ENCODE measurements at places on chromosomes 3 and 15.

- DNase-seq: peak; percentile 15
Measured at GRCh38 chr3:127970966-127971592, 56.0 kb downstream of the KBTBD12 start.

DNA sequence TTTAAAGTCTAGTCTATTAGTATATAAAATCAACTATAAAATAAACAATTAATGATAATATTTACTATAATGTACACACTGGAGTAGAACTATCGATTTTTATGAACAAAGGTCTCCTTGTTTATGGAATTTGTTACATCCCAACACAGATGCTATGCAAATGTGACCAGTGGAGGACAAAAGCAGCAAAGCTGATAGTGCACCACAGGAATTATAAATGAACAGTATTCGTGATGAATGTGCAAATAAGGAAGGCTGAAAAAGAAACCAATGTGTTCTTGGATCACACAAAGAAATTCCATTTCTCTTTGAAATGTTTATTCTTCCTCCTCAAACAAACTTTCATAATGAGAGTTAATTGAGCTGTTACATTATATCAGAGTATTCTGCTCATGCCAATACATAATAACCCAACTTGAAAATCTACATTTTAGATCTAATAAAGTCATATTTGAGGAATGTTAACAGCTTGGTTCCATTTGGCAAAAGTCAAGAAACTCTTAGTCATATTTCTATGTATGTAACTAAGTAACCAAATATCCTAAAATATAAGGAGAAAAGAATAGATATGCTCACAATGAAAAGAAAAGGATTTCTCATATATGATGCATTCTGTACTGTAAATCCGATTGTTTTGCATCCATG lies 79.3 kb downstream of the NEK10 start:
- no peak for DNase-seq

- no peak for DNase-seq
Measured at GRCh38 chr3:10371167-10371566, 50.3 kb upstream of the SEC13 start.

GRCh38 chr3:107663266-107663665 lies 140.5 kb downstream of the BBX start:
- DNase-seq: no peak

- DNase-seq: no peak
Measured at GRCh38 chr3:3154879-3155610, 24.4 kb downstream of the CRBN start.

GRCh38 chr3:149860881-149861280 lies 47.9 kb downstream of the RNF13 start:
- DNase-seq: no peak

DNA sequence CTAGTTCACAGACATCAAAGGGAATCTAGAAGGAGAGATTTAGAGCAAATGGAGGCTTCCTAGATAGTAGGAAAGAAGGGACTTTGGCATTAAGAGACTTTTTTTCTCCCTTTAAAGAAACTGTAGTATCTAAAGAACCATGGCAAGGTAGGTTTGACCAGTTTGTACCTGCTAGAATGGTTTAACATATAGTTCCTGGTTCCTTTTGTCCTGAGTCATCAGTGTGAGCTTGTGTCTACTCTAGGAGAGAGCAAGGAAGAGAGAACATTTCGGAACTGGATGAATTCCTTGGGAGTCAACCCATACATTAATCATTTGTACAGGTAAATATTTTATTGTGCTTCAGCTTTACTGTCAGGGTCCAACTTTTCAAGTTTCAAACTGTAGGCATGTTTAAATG lies 29.6 kb upstream of the TRPC1 start:
- no peak for DNase-seq

DNA sequence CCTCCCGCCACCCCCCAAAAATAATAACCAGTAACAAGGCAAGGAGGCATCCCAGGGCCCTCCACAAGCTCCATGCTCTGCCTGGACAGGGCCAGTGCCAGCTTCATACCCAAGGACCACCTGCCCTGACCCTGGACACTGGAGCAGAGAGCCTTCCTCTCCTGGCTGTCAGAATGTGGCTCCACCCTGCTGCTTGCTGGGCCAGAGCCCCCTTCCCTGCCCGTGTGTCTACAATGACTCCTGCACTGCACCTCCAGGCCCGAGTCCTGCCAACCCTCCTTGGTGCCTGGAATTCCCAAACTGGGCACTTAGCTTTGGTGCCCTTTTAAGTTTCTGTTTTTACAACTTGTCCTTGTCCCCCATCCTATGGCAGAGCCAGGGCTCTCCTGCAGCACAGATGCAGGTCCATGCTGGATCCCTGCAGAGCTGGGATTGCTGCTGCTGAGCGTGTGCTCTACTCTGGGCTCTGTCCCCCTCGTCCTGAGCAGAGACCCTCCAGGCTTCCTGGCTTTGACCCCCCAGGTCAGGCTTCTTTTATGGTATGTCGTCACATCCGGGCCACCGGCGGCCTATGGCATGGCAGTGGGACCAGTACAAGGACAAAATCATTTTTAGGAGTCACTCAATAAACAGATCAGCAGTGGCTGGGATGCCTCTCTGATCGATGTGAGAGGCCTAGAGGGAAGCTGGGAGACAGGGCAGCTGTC lies 11.4 kb upstream of the SNRPA1 start:
- DNase-seq: no peak

DNA sequence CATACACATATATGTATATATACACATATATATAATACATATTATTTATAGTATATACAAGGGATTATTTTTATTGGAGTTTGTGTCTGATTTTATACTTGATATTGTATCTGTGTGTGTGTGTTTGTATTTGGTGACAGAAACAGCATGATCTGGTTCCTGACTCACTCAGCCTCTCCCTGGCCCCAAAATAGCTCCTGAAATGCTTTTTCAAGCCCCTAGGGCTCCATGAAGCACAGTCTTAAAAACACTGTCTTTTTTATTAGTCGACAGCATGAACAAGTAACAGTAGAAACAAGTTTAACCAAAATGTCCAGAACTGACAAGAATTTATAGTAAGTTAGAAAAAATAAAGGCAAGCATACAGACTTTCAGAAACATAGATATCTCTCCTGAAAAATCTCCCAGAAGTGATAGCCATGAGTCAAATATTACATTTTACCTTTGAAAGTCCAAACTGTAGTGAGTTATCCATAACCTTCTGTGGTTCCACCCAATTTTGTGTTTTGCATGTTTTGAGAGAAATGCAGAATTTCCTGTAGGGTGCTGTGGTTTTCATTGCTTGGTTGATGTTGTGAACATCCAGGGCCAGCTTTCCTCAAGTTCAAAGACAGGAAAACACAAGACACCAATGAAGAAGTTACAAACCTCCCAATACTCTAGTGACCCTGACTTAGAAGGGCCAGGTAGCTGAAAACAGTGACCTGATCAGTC lies 98.5 kb upstream of the CCDC80 start:
- DNase-seq: peak; percentile 9

- DNase-seq: no peak
Measured at GRCh38 chr3:154040283-154040682, 80.9 kb upstream of the ARHGEF26 start.

- no peak for DNase-seq
Measured at GRCh38 chr3:185527364-185527763, 25.0 kb downstream of the LIPH start.

DNA sequence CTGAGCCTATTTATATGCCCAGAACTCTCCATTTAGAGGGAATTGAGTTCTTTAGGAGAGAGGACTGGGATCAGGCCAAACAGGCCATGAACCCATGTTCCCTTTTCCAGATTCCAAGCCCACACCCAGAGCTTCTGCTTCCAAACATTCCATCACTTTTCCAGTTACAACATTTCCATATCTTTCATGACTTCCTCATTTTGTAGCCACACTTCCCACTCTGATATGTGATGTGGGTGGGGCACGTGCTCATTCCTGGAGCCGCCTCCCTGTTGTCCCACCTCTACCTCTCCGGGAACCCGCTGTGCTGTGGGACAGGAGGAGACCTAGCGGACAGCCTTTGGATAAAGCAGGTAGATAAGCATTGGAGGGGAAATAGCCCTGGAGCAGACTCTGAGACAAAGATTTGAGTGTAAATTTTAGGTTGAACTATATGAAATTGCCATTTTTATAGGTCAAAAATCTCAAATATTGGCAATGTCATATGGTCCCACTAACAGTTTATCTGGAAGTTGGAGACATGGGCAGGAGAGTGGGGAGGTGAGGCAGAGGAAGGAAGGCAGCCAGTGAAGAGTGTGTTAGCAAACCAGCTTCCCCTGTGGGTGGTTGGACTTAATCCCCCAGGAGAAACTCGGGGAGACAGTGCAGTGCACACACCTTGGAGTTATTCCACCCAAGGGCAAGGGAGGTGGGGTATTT lies 31.8 kb downstream of the CYP8B1 start:
- no peak for DNase-seq

DNA sequence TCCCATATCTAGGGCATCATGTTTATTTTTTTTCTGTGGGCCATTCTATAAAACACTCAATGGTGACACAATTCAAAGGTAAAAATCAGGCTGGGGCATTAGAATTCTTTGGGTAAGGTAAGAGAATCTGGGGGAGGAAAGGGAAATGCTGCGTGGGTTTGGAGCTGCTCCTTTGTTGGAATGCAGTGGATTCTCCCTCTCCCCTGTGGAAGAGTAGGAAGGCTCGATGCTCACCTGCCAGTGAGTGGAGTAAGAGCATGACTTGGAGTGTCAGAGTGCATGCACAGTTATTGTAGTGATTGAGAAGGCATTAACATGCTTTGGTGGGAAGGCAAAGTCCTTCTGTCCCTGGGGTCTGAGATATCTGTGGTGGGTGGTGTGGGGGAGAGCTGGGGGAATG lies 280.0 kb downstream of the PDCD6IP start:
- DNase-seq: no peak

DNA sequence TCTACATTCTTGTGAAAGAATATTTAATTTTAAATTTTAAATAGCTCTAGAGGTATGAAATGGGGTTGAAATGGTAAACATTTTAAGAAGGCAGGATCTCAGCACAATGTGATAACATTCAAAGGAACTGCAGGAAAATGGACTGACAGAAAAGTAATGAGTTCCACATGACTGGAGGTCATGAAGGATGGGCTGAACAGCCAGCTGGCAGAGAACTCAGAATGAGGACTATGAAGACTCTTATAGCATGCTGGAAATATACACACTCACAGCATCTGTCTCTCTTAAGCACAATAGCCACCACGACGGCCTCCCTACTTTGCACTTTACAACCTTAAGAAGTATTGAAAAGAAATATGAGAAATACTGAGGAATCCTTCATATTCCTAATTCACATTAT lies 94.7 kb downstream of the TNIK start:
- DNase-seq: no peak

- no peak for DNase-seq
Measured at GRCh38 chr3:72529081-72529480, 319.2 kb downstream of the SHQ1 start.

DNA sequence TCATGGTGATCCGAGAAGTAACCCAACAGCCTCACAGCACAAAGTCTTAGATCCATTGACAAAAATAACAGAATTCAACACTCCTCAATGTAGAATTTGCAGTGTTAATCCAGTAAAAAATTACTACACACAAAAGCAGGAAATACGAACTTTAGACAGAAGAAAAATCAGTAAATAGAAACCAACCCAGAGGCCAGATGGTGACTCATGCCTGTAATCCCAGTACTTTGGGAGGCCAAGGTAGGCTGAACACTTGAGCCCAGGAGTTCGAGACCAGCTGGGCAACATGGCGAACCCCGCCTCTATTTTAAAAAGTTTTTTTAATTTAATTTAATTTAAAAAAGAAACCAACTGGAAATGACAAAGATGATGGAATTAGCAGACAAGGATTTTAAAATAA lies 36.1 kb downstream of the SELENOT start:
- no peak for DNase-seq

- no peak for DNase-seq
Measured at GRCh38 chr3:40995271-40995670, 204.0 kb upstream of the CTNNB1 start.

- no peak for DNase-seq
Measured at GRCh38 chr3:24060055-24060454, 115.0 kb downstream of the NR1D2 start.

DNA sequence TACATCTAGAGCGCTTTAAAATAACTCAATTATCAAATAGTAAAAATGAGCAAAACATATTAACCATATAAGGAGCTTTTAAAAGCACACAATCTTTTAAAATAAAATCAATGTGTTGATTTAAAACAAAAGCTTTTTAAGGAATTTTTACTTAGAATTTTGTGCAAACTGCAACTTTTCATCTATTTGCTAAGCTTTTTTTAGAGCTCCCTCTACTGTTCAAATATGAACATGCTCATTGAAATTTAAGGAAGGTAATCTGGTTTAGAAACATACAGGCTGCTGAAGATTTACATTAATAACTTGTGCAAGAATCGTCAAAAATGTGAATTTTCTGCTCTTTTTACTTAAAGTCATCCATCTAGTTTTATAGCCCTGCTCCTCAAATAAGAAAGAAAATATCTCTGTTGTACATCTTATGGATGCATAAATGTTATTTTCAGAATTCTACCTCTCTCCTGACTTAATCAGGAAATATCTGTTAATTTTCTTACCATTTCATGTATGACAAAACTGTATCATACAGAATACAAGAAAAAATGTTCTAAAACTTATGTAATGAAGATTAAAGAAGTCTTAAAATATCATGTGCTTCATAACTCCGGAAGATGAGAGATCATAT lies 469.4 kb upstream of the ROBO2 start:
- DNase-seq: no peak

- no peak for DNase-seq
Measured at GRCh38 chr3:188309437-188310269, 155.7 kb downstream of the LPP start.

GRCh38 chr3:195549931-195550519 lies 6.9 kb upstream of the PPP1R2 start:
- DNase-seq: peak; percentile 85

GRCh38 chr3:135503760-135504686 lies 461.5 kb upstream of the PPP2R3A start:
- DNase-seq: no peak

- no peak for DNase-seq
Measured at GRCh38 chr3:197356275-197356674, 57.9 kb upstream of the DLG1 start.

- DNase-seq: no peak
Measured at GRCh38 chr3:83628471-83628870, 1330.3 kb upstream of the CADM2 start.

GRCh38 chr3:173739726-173740125 lies 342.2 kb downstream of the NLGN1 start:
- DNase-seq: no peak

GRCh38 chr15:92881802-92882696 lies 18.1 kb upstream of the CHD2 start:
- peak; percentile 99 for DNase-seq

GRCh38 chr3:129836381-129837064 lies 57.0 kb downstream of the TMCC1 start:
- DNase-seq: no peak

- no peak for DNase-seq
Measured at GRCh38 chr3:146493221-146493620, 23.9 kb upstream of the PLSCR2 start.

GRCh38 chr3:134883697-134884385 lies 88.8 kb downstream of the EPHB1 start:
- DNase-seq: no peak

GRCh38 chr15:74903676-74904075 lies 3.0 kb downstream of the FAM219B start:
- no peak for DNase-seq
